ENCODE measurements at places on chromosomes 13 and 19.

GRCh38 chr19:17646441-17646840 lies 41.7 kb downstream of the UNC13A start:
- DNase-seq: no peak

- DNase-seq: no peak
Observed at GRCh38 chr13:32206097-32206740, 108.9 kb downstream of the ZAR1L start.

- DNase-seq: no peak
Observed at GRCh38 chr13:75670496-75670895, 34.4 kb downstream of the LMO7 start.

DNA sequence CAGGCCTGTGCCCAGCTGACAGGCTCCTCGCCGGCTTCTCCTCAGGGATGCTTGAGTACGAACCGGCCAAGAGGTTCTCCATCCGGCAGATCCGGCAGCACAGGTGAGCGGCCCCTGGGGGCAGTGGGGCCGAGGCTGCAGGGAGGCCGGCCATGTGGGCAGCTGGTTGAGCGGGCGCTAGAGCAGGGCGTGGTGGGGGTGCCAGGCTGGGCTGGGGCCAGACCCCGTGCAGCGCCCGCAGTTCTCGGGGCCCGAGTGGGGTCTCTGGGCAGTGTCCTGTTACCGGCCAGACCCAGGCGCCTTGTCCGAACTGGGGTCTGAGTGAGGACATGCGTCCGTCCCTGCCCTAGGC lies 15.9 kb downstream of the CBARP start:
- DNase-seq: no peak

- DNase-seq: no peak
Observed at GRCh38 chr19:52590728-52591127, 20.6 kb downstream of the ZNF701 start.

- no peak for DNase-seq
Observed at GRCh38 chr13:71312923-71313322, 554.1 kb downstream of the DACH1 start.

GRCh38 chr19:32642771-32643170 lies 32.2 kb downstream of the ANKRD27 start:
- DNase-seq: no peak

DNA sequence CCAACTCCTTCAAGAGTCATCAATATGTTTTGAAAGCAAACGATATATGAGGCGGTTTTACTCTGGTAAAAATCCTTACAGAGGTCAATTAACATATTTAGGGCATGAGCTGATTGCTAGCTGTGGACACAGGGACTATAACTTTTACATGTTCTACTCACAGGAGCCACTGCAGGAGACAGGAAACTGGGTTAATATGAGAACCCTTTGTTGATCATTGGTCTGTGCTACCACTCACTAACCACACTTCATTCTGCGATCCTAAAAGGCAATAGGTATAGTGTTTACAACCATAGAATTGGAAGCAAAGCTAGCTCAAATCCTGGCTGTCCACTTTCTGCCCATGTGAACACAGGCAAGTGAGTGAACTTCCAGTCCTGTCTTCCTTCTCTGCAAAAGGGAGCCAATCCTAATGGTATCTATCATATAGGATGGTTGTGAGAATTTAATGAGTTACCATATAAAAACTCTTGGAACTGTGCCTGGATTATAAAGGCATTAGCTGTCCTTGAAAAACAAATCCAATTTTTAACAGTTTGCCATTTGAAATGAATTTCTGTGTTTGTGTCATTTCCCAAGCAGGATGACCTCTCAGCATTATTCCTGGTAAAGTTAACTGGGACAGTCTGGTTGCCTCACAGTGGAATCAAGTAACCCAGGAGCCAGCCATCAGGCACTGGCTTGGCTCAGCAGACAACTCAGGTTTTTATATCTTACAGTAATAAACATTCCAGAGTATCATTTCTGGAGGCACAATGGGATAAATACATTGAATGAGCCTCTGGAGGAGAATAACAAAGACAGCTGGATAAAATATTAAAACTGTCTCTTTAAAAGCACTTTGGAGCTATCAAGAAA lies 29.8 kb upstream of the RAP2A start:
- no peak for DNase-seq

DNA sequence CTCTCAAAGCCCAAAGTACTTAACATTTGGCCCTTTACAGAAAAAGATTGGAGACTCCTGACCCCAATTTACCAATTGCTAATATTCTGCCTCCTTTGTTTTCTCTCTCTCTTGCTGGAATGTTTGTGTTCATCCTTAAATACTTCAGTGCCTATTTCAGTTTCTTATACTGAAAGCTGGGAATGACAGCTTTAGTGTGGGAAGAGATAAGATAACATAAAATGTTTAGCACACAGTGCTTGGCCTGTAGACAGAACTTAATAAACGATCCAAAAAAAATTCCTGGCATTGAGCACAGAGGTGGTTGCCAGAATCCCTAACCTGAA lies 3.0 kb upstream of the PLEKHF1 start:
- DNase-seq: no peak

- DNase-seq: no peak
Observed at GRCh38 chr19:38073841-38074685, 150.0 kb downstream of the DPF1 start.

DNA sequence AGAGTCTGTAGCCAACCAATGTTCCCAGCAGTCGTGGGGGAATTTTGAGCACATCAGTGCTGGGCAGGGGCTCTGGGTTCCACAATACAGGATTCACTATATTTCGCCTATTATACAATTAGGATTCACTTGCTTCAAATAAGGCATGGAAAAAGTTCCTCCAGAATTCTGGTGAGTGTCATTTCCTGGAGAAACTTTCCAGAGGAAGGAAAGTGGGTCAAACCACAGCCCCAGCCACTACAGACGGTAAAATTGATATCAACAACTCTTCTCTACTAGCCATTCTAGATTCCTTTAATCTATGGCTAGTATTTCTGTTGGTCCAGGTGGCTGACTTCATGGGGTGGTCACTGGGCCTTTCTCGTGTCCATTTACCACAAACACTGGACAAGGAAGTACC lies 10.5 kb downstream of the MYCBP2 start:
- no peak for DNase-seq

DNA sequence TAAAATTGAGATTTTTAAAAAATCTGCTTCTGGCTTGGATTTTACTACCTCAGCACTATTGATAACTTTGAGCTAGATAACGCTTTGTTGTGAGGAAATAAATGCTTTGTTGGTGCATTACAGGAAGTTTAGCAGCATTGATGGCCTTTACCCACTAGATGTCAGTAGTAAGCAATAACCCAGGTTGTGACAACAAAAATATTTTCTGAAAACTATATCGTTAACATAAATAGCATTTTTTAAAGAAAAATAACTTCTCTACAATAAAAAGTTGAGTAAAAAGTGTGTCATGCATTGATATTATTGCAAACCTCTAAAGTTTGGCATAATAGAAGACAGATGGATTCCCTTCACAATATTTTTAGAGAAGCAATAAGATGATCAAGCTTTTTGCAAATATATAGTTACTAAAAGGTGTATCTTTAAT lies 1246.5 kb downstream of the UQCRFS1 start:
- DNase-seq: no peak

DNA sequence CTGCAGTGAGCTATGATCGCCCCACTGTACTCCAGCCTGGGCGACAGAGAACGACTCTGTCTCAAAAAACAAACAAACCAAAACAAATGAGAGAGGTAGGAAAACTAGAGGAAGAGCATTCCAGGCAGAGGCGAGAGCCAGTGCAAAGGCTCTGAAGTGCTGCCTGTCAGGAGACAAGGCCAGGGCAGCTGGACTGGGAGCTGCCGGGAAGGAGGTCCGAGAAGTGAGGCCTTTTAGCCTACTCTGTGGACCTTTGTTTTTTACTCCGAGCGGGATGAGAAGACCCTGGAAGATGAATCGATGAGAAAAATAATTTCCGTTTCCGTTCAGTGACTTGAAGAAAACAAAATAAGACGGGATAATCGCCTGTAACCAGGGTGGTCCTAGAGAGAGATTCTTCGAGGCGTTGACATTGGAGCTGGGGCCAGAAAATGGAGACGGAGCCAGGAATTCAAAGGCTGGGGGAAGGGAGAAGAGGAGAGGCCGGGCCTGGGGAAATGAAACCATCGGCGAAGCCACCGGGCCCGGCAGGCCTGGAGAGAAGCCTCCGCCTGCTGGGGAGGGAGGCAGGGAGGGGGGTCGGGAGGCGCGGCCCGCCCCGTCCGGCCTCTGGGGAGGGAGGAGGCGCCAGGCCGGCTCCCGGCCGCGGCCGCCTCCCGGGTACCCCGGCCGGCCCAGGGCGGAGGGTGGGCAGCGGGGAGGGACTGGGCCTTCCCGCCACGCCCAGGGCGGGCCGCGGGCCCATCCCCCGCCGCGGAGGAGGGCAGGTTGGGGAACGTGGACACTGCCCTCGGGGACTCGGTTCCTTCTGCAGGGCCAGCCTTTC lies 7.8 kb upstream of the SERTAD1 start:
- DNase-seq: peak; percentile 94

DNA sequence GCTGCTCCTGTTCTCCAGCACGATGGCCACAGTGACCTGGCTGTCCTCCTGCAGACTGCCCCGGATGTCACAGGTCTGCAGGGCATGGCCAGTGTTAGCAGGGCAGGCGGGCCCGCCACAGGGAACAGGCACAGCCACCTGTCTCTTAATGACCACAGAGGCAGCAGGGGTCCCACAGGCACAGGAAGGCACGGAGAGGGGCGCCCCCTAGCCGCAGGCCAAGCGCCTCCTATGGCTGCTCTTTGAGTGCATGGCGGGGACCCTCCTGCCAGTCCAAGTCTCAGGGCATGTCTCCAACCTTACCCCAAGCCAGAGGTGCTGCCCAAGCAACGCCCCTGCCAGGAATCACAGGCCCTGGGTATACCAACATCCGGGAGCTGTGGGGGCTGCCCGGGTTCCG lies 14.1 kb downstream of the IZUMO4 start:
- no peak for DNase-seq

DNA sequence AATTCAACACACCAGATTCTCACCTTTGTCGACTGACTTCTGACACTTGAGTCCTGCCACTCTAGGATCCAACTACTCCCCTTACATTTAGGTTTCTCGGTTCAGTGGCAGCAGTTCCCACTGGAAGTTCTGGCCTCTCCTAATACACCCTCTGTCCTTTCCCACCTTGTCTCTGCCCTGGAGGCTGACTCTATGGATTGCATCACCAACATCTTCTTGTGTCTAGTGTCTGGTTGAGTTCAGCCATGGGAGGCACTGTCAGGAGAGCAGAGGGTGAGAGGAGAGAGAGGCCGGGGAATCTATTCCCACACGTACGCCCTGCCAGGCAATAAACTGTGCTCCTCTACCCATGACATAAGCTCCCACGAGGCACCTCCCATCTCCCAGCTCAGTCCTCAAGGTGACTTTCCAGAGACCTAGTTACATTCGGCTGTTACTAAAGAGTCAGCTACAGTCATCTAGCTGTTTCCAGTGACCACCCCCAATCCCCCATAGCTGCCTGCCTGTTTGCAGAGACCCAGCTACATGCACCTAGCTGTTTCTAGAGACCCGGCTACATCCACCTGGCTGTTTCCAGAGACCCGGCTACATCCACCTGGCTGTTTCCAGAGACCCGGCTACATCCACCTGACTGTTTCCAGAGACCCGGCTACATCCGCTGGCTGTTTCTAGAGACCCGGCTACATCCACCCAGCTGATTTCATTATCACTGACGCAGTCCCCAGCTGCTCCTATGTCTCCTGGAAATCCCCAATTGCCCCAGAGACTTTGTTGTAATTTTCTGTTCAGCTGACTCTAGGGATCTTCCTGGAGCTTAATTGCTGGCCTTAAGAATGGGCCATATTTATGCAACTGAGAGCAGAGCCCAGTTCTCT lies 8.1 kb upstream of the LILRB4 start:
- no peak for DNase-seq

- peak; percentile 79 for DNase-seq
Observed at GRCh38 chr13:49308097-49308875, 60.6 kb downstream of the CDADC1 start.

DNA sequence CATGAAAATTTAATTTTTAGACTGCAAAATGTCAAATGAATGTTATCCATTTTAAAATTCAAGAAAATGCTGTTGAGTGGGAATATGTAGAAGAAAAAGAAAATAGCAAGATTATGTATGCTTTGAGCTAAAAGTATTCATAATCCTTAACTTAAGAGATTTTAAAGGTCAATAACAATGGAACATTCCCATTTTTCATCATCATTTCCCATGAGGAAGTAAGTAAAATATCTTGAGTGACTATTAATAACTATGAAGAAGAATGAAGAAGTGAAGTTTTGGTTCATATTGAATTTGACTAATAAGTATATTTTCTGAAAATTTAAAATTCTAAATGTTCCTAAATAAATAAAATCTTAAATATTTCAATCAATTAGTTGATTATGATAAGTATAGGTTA lies 273.4 kb downstream of the DACH1 start:
- DNase-seq: no peak

DNA sequence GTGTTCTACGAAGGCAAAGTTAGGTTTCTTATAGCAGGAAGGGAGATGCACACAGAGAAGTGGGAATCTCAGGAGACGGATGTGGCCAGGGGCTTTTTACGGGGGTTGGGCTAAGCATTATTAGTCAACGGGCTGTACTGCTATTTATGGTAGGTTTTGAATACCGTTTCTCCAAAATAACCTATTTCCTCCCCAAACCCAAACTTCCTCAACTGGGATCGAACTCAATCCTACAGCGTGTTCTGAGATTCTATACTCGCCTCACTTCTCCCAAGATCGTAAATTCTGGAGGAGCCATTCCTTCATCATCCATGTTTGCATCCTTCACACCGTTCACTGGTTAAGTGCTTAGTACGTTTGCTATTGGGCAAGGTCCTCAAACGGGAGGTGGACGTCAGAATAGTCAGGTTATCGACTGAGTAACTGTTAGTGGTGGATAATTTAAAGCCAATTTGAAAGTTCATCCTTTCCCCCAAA lies 1.2 kb upstream of the TRIM13 start:
- DNase-seq: no peak

- DNase-seq: no peak
Observed at GRCh38 chr13:25630329-25630900, 258.6 kb downstream of the ATP8A2 start.

DNA sequence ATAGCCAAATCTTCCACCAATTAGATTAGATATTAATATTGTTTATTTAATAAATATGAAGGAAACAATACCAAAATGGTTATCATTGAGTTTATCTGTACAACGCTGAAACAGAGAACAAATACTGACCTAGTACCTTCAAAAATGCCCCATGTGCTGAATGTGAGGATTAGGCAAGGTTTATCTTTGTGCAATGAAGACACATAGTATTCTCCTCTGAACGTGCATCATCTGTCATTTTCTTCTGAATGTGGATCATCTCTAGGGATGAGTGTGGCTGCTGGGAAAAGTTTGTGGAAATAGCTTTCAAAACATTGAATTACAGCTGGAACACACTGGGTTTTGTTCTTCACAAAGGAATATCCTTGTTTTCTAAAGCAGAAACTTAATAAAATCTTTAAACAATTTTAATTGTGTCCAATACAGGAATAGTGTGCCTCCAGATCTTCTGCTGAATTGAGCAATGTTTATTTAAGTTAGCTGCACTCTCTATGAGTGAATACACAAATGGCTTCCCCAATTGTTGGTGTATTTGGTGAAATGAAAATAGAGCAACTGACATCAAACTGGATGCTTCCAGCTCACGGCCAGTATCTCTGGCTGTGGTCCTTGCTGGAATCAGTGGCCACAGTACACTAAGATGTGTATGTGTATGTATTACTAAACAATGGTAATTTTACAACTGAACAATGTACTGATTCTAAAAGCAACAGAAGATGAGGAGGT lies 6.7 kb downstream of the COL4A1 start:
- peak; percentile 8 for DNase-seq

Measured in left forelimb (tissue), 1 donor.